ENCODE measurements at places on chromosomes 12 and 14.
A peak's percentile ranks its signal among the peaks of the same experiment; 100 is the strongest.

GRCh38 chr14:103973354-103973753 is 31.0 kb upstream of the RD3L start:
- no peak for DNase-seq

DNA sequence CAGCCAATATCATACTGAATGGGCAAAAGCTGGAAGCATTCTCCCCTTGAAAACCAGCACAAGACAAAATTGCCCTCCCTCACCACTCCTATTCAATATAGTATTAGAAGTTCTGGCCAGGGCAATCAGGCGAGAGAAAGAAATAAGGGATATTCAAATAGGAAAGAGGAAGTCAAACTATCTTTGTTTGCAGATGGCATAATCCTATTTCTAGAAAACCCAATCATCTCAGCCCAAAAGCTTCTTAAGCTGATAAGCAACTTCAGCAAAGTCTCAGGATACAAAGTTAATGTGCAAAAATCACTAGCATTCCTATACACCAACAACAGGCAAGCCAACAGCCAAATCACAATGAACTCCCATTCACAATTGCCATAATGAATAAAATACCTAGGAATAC is 21.0 kb upstream of the ANP32D start:
- DNase-seq = no peak

- DNase-seq = peak; percentile 86
Observed at GRCh38 chr12:49824895-49825294, 3.3 kb downstream of the NCKAP5L start.

DNA sequence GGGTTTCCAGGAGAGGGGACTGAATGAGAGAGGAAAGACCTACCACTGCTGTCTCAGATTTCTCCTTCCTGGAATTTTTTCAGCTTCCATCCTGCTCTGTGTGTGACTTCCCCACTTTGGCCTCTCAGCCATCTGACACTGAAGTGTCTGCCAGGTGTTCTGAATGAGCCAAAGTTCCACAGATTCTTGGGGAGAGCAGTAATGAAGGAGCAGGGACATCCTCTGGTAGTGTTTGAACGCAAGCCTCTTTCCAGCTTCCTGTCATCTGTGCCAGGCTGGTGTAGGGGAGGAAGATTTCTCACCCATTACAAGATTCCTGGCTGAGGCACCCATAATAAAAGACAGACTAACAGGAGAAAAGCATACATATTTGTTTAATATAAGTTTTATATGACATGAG is 141.7 kb upstream of the NRXN3 start:
- DNase-seq = no peak

- DNase-seq = no peak
Observed at GRCh38 chr12:130423136-130423535, 85.4 kb downstream of the PIWIL1 start.

GRCh38 chr14:105324080-105324778 is 9.7 kb downstream of the PACS2 start:
- no peak for DNase-seq

DNA sequence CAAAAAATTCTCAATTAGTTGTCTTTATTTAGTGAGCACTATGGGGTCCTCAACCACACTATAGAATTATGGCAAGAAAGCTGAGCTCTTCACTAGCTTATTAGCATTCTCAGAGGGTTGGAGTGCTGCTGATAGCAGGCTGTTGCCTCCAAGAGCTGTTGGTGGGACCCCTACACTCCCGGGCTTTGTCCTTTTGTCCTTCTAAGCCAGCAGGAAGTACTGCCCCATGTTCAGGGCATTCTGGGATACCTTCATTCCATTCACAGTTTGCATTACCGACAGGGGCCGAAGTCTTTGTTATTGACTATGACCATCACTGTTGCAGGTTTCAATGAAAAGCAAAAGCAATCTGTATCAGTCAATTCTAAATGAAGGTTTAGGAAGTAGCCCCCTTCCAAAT is 89.5 kb upstream of the OTX2 start:
- no peak for DNase-seq

DNA sequence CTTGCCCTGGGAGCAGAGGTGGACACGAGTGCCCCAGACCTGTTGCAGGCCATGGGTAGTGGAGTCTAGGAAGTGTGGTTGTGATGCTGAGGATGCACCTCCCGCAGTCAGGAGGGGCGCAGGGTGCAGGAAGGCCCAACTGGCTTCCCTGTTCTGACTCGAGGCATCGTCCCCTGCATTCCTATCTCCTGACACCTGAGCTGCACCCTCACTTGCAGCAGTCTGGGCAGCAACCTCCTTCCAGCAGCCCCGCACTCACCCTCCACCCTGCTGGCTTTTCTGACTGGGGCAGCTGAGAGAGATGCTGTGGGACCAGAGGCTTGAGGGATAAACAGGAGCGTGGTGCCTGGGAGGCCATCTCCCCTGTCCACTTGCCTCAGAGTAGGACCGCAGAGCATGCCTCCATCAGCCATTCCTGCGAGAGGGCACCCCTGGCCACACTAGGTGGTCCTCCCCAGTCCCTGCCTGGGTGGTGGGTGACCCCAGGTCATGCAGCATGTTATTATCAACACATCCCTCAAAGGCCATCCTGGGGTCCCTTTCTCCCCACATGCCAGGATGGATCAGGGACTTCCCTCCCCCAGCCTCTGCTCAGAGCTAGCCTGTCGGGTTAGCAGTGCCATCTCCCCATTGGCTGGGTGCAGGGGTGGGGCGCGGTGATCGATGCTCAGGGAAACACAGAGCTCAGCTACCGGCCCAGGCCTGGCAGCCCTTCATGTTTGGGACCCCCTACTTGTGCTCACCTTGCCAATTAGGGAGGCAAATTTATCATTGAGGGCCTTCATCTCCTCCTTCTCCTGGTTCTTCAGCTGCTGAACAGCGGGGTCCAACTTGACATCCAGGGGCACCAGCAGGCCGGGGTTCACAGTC is 719 bp downstream of the KRT80 start:
- DNase-seq = no peak

DNA sequence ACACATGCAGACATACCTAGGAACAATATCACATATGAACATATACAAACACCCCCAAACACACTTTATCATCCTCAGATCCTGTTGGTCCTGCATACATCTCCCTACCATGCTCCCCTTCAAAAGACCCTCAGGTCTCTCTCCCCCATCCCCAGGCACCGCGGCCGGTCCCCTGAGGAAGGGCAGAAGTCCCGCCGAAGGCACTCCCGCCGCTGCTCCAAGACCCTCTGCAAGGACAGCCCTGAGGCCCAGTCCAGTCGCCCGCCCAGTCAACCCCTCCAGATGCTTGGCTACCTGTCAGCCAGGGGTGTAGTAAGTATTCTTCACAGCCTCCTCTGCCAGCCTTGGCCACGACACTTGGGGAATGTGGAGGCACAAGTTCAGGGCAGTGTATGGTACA is 48.2 kb upstream of the HSPB8 start:
- DNase-seq = no peak

DNA sequence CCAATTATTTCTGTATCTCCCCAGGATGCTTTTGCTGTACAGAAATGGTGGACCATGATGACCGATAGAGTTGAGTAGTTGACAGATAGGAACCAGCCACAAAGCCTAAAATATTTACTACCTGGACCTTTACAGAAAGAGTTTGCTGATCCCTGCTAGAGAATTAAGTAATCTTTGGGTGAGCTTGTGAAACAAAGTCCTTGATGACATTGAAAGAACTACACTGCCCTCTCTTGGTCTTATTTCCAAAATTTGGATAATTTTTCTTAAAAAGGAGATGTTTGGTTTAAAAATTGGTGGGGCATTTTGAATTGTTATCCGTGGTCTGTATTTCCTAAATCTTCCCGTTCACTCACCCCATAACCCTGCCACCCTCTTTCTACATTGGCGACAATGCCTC is 13.7 kb upstream of the TCTN1 start:
- peak; percentile 88 for DNase-seq

GRCh38 chr12:56929780-56930179 is 4.4 kb downstream of the SDR9C7 start:
- DNase-seq = no peak

- peak; percentile 40 for DNase-seq
Observed at GRCh38 chr12:82818271-82819035, 131.7 kb downstream of the TMTC2 start.

- DNase-seq = no peak
Observed at GRCh38 chr14:41298328-41298690, 308.4 kb upstream of the LRFN5 start.

DNA sequence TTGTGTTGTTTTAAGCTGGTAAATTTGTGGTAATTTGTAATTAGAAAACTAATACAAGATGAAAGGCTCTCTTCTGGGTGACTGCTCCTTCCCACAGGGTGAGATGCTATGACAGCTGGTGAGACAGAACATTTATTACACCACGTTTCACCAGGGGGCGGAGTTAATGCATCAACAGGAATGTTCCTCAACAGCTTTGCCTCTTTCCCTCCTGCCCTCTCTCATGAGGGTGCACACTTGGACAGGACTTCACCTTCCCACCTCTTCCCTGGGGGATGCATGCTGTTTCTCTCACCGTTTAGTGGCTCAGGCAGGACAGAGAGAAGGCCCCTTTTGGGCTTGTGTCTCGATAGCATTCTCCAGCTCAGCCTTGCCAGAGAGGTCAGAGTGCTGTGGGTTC is 13.4 kb upstream of the PPP1R1A start:
- DNase-seq = peak; percentile 17

- no peak for DNase-seq
Observed at GRCh38 chr14:105011312-105011990, 9.4 kb downstream of the CDCA4 start.

DNA sequence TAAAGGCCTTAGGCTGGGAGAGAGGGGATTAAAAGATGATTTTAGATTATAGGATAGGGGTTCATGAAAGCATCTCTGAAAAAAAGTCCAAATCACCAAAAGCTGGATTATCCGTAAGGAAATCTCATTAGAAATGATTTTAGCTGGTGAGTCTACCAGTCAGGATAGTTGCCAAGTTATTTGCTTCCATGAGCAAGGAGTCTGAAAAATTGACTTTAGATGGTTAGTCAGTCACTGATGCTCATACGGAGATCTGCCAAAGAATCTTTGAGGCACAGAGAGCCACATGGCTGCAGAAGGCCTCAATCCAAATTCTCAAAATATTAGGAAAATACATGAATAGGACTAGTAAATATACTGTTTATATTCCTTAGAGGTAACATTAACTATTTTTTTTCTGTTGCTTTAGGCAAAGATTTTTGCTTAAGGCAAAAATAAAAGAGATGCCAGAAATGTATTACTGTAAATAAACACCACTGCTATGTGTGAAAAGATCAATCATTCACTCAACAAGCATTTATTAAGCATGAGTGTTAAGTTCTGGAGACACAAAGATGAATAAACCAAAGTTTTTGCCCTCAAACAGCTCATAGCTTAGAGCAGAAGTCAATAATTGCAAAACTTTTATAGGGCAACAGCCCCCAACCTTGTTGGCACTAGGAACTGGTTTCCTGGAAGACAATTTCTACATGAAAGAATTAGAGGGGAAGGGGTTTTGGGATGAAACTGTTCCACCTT is 105.2 kb downstream of the BBS10 start:
- no peak for DNase-seq

GRCh38 chr14:65000898-65001591 is 14.3 kb downstream of the FNTB start:
- DNase-seq = no peak

- DNase-seq = no peak
Observed at GRCh38 chr12:24605466-24605865, 343.4 kb downstream of the BCAT1 start.

- peak; percentile 14 for DNase-seq
Observed at GRCh38 chr14:56004786-56005185, 113.4 kb upstream of the PELI2 start.

DNA sequence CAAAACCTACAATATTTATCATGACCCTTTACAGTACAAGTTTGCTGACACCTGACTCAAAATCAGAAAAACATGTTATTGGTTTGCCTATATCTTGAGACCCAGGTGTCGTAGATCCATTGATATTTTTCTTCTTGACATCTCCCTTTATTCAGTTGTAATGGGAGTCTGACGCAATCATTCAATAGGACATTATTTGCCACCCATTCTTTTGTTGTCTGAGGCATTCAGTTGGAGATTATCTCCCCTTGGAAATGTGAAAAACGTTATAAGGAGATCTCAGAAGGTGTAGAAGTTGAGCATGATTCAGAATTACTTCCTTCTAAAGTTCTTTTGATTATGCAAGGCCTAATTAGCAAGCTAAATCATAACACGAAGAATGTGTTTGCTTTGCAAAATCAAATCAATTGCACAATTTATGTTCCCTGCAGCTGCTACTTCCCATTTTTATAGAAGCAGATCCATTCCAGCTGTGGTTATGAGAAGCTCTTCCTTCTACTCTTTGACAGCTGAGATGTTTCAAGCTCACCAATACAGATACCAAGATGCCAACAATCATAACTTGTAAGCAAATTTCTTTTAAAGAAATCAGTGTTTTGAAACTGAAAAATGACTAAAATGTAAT is 228.2 kb upstream of the SYT1 start:
- DNase-seq = peak; percentile 5

DNA sequence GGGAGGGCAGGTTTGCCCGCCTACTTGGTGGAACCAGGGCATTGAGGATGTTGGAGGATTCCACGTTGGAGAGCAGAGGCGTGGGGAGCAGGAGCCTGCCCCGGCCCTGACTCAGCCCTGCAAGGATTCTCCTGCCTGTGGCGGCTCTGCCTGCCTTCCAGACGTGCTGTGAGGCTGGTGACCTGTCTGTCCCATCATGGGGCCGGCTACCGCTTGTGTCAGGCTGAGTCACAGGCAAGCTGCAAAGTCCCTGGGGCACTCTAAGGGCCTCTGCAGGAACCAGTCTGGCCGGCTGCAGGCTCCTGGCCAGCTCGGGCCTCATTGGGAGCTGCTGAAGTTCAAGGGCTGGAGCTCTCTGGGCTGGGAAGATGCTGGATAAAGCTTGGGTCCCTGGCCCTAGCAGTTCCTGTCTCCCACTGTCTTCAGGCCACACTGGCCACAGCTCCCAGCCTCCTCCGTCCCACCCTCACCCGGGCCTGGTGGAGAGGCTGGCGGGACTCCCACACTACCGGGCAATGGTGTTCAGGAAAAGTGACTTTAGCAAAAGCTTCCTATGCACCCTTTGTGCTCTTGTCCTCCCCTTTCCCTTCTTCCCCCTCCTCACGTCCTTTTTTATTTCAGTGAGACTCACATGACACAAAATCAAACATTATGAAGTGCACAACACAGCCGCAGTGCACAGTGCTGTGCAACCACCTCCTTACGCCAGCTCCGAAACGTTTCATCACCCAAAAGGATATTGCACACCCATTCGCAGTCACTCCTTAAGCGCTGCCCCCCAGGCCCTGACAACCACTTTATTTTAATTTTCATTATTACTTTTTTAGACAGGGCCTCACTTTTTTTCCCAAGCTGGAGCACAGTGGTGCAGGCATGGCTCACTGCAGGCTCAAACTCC is 22.0 kb upstream of the ULK1 start:
- peak; percentile 77 for DNase-seq
